ENCODE measurements at places on chromosomes 16 and 17.

DNA sequence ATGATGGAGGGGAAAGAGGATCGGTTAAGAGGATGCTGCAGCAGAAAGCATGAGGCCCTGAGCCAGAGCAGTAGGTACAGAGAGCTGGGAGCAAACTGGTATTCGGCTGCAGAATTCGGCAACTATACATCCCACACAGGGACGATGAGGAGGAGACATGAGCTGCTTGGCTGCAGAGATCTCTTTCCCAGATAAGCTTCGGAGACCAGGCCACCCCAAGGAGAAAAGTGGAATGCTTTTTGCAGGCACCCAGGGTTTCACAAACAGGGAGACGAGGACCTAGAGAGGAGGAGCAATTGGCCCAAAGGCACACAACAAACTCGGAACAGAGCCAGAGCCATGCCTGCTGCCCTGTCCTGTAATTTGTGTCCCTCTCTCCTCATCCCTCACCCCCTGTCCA lies 62.0 kb downstream of the TMEM132E start:
- DNase-seq = no peak

DNA sequence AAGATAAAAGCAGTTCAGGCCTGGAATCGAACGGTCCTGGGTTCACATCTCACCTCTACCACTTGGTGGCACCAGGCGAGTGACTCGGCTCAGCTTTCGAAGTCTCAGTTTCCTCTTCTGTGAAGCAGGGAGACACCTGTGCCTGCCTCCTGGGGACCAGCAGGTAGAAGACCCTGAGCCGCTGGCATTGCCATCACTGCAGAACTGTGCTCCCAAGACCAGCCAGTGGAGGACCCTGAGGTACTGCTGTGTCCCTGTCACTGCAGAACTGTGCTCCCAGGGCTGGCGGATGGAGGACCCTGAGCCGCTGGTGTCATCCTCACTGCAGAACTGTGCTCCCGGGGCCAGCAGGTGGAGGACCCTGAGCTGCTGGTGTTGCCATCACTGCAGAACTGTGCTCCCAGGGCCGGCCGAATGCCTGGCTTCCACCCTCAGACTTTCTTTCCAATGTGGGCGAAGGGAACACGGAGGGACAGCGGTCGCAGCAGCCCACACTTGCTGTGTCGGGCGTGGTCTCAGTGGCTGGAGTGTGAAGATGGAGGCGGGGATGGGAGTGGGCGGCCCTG lies 8.7 kb upstream of the SLC7A5 start:
- DNase-seq = no peak

DNA sequence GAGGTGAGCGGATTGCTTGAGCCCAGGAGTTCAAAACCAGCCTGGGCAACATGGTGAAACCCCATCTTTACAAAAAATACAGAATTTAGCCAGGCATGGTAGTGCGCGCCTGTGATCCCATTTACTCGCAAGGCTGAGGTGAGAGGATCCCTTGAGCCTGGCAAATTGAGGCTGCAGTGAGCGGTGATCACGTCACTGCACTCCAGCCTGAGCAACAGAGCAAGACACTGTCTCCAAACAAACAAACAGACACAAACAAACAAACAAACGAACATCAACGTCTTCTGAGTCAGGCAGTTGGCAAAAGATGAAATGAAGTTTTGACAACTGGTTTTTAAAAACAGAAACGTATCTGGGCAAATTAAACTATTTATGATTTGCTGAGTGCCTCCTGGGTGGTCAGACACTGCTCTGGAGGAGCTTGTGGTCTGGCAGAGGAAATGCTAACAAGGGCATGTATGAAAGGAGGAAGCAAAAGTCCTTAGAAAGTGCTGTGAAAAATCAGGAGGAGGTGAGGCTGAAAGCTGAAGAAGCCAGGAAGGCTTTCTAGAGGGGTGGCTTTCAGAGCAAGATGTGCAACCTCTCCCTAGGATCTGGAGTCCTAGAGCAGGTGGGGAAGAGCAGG lies 10.2 kb upstream of the KRT20 start:
- DNase-seq = no peak

DNA sequence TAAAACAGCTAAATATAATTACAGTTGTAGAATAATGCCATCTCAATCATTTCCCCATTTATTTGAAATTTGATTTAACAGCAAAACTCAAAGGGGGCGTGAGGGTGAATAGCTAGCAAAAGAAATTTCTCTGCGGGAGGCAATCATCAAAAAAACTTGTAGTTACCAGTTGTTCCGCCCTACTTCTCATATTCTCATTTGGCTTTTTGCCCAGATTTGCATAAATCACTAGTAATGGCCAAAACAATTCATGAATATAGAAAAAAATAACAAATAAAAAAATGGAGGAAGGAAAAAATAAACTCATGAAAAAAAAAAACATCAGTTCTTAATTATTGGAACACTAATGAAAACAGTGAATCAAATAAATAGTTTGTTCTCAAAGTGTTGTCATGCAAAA lies 722.6 kb upstream of the KIF2B start:
- DNase-seq = no peak

GRCh38 chr17:17849845-17850373 lies 13.1 kb upstream of the SREBF1 start:
- DNase-seq = no peak

DNA sequence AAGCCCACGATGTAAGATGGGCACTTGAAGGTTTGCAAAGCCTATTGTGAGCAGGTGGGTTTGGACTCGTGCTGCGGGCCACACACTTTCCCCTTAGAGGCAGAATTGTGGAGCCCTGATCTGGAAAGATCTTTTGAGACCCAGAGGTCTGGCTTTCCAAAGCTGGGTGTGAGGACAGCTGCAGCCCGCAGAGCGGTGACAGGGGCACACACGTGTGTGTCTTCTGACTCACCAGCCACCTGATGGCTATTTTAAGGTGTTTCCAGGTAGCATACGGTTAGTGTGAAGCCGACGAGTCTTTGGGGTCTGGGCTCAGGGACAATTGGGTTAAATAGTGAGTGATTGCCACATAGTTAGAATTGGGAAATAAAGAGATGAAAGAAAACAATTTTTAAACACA lies 108.9 kb upstream of the GSE1 start:
- DNase-seq = no peak

GRCh38 chr16:26598061-26598460 lies 468.7 kb upstream of the C16orf82 start:
- DNase-seq = no peak

DNA sequence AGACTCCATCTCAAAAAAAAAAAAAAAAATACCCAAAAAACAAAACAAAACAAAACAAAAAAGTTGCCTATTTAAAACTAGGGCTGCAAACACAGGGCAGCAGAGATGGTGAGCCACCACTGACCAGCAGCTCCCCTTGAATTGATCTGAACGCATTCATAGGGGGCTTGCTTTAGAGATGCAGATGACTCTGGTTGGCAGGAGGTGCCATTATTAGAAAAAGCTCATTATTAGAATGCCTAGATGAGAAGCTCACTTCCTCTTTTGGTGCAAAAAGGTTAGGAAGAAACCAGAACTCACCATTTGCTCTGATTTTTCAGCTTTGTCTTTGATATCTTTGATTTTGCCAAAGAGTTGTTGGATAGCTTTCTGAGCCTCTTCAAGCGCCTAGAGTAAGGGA lies 53.1 kb downstream of the VPS53 start:
- DNase-seq = no peak

- no peak for DNase-seq
Observed at GRCh38 chr17:39222866-39223834, 2.6 kb downstream of the STAC2 start.

GRCh38 chr17:61174310-61174709 lies 225.3 kb upstream of the TBX2 start:
- DNase-seq = no peak

DNA sequence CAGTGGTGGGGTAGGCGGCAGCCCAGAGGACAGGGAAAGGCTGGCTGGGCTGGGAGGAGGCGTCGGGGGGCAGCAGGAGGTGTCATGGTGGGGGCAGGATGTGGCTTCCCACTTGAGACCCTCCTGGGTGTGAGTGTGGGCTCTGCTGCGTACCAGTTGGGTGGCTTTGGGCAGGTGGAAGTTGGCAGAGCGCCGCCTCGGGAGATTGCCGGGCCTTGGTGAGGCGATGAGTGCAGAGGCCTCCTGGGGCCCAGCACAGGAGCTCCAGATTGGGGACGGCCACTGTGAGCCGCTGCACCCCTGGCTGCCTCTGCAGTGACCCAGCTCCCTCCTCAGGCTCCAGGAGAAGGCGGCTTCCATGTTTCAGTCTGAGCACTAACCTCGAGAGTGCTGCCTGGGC lies 13.8 kb downstream of the GPT2 start:
- DNase-seq = no peak

GRCh38 chr17:48002916-48003416 lies 32.1 kb downstream of the CDK5RAP3 start:
- DNase-seq = peak; percentile 54

DNA sequence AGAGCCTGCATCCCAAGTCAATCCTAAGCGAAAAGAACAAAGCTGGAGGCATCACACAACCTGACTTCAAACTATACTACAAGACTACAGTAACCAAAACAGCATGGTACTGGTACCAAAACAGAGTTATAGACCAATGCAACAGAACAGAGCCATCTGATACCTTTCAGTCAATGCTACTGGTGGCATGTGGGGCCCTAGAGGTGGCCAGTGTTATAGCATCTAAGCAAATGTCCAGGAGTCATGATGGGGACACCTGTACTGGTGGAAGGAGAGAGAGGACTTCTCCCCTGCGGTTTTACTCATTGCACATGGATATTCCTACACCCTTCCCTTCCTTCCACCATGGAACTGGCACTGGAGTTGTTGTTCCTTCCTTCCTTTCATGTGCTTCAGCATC lies 6.0 kb upstream of the ASIC2 start:
- no peak for DNase-seq

DNA sequence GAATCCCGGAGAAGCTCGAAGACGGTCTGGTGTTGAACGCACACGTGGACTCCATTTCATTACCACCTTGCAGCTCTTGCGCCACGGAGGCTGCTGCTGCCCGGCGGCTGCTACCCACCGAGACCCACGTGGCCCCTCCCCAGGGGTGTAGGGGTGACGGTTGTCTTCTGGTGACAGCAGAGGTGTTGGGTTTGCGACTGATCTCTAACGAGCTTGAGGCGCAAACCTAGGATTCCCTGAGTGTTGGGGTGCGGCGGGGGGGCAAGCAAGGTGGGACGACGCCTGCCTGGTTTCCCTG lies 1.7 kb upstream of the CBX4 start:
- DNase-seq = no peak

- DNase-seq = no peak
Observed at GRCh38 chr17:72715906-72716572, 376.4 kb downstream of the SLC39A11 start.

DNA sequence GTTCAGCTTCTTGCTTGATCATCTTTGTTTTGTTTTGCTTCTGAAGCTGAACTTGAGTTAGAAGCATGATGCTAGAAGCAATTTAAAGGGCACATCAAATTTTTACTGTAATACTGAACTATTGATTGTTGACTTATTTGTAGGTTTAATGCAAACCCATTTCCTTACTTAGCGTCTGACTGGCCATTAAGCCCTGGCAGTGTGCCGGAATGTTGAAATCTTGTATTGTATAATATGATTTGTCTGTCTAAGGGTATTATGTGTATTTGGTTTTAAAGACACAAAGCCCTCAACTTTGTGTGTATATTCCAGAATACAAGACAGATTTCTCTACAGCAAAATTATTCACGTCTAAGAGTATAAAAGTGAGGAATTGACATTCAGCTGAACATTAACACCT lies 39.7 kb downstream of the NUP93 start:
- DNase-seq = no peak

GRCh38 chr16:6375465-6376075 lies 957.1 kb upstream of the RBFOX1 start:
- no peak for DNase-seq

DNA sequence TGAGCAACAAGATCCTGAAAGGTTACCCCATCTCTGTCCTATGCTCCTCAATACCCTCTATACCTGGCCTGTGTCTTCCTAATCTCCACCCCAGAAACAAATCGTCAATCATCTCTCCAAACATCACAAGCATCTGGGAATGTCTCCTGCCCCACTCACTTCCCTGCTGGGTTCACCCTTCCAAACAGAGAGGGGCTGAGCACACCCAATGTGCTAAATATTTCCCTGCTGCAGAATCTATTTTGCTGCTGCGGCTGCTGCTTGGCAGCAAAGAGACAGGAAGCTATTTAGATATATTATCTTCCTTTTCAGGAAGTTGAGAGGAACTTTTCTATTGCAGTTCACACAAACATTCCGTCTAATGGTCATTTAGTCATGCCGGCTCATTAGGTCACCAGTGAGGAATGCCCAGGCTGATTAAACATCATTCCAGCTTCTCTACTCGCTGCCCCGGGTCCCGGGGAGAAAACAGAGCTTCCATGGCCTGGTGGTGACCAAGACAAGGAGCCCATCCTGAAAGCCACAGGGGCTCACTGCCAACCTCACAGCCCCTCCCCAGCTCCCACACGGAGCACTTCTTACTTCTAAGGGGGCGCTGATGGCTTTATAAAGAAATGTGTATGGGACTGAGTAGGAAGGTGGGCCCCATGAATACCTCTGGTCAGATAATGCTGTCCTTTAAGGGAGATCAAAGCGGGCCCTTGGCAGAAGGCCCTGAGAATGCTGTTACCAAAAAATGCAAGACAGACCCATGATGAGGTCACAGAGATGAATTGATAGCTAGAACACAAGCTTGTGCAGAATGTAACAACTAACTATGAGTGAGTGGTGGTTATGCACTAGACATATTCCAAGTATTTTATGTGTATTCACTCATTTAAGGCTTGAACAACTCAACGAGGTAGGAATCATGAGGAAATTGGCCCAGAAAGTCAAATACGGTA lies 218.3 kb downstream of the SOX9 start:
- no peak for DNase-seq

GRCh38 chr17:17494870-17495535 lies 1.2 kb downstream of the RASD1 start:
- peak; percentile 53 for DNase-seq

DNA sequence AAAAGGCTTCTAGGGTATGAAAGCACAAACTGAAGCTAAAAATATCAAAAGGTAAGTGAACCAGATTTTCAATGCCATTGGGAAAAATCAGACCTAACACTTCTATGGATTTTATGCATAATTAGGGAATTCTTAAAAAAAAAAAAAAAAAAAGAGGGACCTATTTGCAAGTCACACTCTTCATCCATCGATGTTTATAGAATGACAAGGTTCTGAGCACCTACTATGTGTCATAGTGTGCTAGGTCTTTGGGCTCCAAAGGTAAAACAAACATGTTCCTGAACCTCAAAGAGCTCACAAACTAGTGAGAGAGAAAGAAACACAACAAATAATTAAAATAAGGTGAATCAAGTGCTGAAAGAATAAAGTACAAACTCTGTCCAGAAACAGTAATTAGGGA lies 1.9 kb downstream of the HEATR6 start:
- no peak for DNase-seq

- DNase-seq = no peak
Observed at GRCh38 chr17:11121341-11121985, 119.5 kb upstream of the SHISA6 start.

- no peak for DNase-seq
Observed at GRCh38 chr17:18919963-18920362, 32.0 kb upstream of the SLC5A10 start.

Measured in NCI-H1105 (cell line).